Fibroblast of skin of scalp (primary cell): ENCODE measurements at places on chromosomes 2 and 18.
A peak's percentile ranks its signal among the peaks of the same experiment; 100 is the strongest.

DNA sequence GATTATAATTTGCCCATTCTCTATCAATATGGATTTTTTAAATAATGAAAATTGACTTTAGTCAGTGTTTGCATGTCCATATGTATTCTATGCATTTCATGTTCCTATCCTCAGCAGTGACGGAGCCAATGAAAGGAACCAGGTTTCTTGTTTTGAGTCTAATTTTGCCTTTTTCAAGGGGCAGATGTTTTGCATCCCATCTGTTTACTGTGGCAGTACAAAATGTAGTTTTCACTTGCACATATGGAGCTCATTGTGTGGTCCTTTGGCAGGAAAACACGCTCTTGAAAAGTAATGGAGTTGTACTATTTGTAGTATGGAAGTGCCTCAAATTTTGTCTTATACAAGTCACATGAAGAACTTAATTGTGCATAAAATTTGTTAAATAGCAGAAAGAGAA is 127.8 kb downstream of the AGPS start:
- no peak for DNase-seq

DNA sequence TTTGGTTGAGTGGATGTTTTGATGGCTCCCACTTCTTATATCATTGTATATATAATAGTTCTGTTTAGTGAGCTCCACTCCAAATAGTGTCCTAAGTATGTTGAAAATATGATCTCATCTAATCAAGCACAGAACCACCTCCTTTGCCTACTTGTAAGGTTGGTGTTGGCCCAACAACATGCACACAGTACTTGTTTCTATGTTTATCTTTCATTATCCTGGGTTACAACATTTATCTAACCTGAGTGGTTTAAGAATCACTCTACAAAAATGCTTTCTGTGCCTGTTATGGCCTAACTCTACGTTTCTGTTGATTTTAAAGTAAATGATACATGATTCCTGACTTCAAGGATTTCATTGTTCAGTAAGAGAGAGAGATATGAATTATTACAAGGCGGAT is 281.9 kb downstream of the FIGN start:
- no peak for DNase-seq

- no peak for DNase-seq
These were observed 172.8 kb downstream of the CD226 start for GRCh38 chr18:69774831-69775230.

- peak; percentile 74 for DNase-seq
These were observed 3.6 kb downstream of the LDLRAD4 start for GRCh38 chr18:13221869-13222855.

DNA sequence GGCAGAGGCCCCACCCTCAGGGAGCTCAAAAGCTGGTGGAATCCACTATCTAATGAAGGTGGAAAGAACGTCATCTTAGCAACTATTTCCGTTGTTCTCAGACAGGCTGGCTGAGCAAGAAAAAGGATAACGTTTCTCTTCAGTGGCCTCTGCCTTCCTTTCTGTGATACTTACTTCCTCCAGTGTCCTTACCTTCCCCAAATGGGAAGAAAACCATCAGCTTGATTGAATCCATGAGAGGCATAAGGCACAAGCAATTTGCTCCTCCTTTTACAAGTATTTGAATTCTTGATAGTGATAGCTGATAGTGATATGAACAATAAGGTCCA is 8.1 kb upstream of the NCOA1 start:
- no peak for DNase-seq

GRCh38 chr2:238777369-238778067 is 70.4 kb upstream of the TWIST2 start:
- DNase-seq: no peak

DNA sequence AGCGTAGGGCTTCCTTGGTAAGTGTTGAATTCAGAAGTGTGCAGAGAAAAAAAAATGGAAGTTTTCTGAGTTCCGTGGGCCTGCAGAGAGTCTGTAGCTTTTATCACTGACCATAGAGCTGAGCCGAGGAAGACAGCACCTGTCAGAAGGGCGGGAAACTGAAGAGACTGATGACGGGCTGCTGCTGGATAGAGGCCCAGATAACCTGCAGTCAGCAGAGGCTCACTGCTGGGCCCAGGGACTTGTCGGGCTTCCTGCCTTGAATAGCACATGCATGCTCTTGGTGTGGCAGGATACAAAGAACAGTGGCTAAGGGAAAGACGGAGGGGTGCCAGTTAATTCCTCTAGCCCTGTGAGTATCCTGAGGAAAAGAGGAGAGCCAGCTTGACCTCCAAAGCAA is 166.4 kb downstream of the MGAT5 start:
- DNase-seq: no peak

GRCh38 chr2:133986881-133987795 is 266.7 kb upstream of the MGAT5 start:
- DNase-seq: no peak

- no peak for DNase-seq
These were observed 653.8 kb upstream of the ID2 start for GRCh38 chr2:8028036-8028435.

GRCh38 chr2:64212801-64213321 is 68.6 kb upstream of the PELI1 start:
- DNase-seq: no peak

DNA sequence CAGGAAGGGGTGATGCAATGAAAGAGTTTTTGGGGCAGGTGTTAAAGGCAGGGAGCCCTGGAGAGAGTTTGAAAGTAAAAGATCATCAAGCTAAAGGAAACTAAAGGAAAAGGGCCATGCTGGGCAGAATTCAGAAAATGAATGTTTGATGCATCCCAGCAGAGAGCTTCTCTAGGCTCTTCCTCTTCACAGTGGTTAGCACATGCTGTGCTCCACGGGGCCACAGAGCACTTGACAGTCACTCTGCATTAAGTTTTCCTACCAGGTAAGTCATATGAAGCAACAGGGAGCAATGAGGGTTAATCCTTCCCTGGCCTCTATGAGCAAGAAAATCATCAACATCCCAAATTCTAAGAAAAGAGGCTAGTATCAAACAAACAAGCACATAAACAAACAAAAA is 895.2 kb downstream of the TRIB2 start:
- no peak for DNase-seq

- no peak for DNase-seq
These were observed 23.7 kb downstream of the ASB1 start for GRCh38 chr2:238450440-238450861.

GRCh38 chr2:48578313-48578712 is 39.3 kb upstream of the GTF2A1L start:
- no peak for DNase-seq

GRCh38 chr2:172817411-172817810 is 81.8 kb downstream of the RAPGEF4 start:
- DNase-seq: peak; percentile 28

DNA sequence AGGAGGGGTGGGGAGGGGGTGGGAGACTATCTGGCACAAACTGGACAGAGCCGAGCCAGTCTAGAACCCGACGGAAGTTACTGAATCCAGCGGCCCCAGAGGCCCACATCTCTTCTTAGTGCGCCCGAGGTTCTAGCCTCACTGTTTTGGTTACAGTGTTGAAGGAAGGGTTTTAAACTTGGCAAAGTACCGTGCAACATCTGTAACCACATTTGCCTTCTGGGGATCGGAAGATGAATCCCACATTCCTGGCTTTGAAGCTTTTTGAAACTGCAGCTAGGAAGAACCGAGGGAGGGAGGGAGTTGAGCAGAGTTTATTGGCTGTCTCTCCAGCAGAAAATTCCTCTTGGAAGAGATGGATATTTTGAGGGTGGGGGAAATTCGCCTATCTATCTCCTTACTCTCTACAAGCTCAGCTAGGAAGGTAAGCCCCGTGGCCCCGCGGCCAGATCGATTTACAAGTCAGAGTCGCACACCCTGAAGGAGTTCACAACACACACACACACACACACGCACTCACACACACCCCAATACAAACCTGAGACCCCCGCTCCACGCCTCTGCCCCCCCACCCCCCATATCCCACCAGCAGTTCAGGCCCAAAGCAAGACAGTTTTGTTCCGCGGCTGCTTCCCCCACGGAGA is 1.0 kb downstream of the ACVR1 start:
- peak; percentile 91 for DNase-seq

- peak; percentile 40 for DNase-seq
These were observed 56.9 kb downstream of the RRM2 start for GRCh38 chr2:10179422-10179821.

- DNase-seq: no peak
These were observed 1677.0 kb upstream of the LRRTM1 start for GRCh38 chr2:81981585-81981984.

- DNase-seq: peak; percentile 61
These were observed 3.5 kb upstream of the CD226 start for GRCh38 chr18:69951182-69951581.

DNA sequence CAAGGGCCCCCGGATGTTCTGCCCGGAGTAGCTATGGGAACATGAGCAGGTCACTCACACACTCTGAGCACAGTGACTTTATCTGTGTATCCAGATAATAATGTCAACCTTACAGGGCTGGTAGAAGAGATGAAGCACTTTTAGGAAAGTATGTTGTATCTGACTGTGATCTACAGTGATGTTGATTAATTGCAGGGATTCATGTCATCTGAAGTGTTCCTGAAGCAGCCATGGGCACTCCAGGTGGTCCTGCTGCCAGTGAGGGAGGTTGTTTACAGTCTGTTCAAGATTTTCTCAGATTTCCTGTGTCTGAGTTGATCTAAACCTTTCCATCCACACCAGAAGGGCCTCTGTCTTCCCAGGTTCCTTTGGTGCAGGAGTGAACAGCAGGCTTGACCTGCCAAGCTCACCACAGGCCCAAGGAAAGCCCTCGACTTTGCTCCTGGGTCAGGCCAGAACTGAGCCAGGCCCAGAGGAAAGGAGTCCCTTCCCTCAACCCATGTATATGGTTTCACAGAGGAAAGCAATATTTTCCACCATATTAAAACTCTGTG is 28.0 kb downstream of the KIAA2012 start:
- no peak for DNase-seq

DNA sequence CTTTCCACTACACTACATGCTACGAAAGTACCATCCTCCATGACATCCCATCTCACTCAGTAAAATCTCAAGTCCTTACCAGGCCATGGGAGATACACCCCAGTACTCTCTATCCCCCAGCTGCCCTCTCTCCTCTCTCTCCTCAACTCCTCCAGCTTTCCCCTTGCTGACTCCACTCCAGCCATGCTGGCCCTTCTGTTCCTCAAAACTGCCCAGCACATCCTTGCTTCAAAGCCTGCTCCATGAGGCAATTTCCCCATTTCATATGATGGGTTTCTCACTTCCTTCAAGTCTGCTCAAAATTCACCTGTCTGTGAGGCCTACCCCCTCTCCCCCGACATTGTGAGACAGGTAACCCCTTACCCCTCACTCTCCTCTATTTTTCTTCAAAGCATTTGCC is 8.6 kb downstream of the CHN1 start:
- no peak for DNase-seq

DNA sequence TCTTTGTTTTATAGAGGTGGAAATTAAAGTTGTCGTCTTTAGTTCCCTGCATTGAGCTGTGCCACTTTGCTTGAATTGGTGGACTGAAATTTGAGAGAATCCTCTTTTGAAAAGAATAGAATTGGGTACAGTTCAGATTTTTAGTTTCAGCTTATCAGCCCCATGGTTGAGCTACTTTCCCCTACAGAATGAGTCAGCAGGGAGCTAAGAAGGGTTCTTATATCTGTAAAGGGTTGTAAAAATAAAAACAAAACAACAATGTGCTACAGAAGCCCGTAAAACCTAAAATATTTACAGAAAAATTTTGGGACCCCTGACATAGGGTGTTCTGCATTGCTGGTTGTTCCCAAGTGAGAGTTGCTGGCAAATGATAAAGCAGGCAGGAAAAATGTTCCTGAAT is 12.6 kb downstream of the SLC20A1 start:
- no peak for DNase-seq

DNA sequence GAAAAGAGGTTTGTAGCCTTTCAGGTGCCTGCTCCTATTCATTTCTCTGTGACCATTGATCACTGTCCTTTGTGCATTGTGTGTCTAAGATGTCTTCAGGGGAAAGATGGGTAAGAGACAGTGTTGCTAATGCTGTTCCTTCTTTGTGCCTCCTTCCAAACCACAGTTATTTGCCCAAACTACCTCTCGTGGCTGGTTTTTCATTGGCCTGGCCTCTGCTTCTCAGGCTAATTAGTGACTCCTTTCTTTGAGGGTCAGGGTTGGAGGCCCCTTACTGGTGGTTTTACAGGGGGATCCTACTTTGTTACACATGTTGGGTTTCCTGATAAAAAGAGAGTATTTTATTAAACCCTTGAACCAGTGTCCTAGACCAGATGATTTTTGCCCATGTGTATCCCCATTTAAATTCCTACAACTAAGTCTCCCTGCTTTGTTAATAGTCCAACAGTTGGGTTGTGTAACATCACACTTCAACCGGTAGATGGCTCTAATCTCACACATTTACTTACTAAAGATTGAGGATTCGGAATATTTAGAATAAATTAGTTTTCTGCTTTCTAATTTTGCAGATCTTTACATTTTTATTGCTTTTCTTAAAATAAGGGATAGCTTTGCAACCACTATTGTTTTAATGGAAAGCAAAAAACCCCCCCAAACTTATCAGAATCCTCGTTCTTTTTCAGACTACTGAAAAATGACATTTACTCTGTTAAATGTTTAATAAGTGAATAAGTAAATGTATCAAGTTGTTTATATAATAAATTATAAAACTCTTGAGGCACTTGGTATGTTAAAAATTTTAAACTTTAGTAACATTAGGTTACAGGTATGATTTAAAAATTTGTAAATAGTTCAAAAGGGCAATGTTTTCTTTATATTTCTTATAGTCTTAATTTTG is 2.4 kb downstream of the MARS2 start:
- peak; percentile 57 for DNase-seq

GRCh38 chr2:110847651-110848050 is 115.3 kb downstream of the ACOXL start:
- no peak for DNase-seq

DNA sequence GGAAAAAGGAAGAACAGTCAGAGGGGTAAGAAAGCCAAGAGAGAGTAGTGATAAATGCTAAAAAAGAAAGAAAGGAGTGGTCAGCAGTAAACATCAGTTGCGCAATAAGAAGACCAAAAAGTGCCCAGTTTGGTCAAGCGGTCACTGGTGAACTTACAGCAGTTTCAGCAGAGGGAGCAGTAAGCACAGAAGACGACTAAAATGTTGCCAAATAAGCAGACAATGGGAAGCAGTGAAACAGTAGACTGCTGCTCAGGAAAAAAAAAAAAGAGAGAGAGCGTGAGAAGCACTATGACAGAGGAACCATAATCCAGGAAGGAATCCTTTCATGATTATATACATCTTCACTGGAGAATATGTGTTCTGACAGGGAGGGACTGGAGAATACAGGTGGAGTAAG is 45.8 kb downstream of the DNAJC10 start:
- no peak for DNase-seq

GRCh38 chr2:238901461-238902057 is 53.7 kb downstream of the TWIST2 start:
- DNase-seq: no peak
